CD4-positive, alpha-beta T cell treated with Interleukin-15 for 4 hours (primary cell): ENCODE measurements at places on chromosomes 6 and 20.

DNA sequence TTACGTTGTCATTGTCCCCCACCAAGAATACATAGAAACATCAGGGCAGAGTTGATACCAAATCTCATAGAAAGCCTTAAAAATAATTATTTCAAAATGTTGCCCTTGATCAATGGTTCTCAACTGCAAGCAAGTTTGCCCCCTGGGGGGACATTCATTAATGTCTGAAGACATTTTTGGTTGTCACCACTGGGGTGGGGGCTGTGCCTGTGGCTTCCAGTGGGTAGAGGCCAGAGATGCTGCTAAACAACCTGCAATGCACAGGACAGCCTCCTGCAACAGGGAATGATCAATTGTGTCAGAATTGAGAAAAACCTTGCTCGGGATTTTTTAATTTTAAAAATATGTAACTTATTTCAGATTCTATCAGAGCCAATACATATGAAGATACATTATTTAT, 130.6 kb upstream of the DOK5 start:
- DNase-seq, result no peak

- no peak for DNase-seq
These were observed 899.4 kb upstream of the FLRT3 start for GRCh38 chr20:15236812-15237211.

- DNase-seq, result no peak
These were observed 85.2 kb downstream of the FKBP5 start for GRCh38 chr6:35603326-35604202.

DNA sequence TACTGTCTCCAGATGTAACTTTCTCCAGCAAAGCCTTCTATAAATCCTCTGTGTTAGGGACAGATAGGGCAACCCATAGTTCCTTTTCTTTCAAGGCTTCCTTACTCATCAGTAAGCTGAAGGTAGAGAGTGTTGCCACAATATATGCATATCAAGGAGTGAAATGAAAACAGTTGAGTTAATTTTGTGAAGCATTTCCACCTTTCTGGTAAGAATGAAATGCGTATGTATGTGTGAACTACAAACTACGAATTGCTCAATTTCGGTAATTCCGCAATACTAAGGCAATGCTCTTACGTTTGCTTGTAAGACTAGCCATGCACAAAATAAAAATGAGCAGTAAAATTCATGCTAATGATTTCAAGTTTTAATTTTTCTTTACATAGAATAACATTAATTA, 61.2 kb upstream of the HBS1L start:
- DNase-seq, result no peak

DNA sequence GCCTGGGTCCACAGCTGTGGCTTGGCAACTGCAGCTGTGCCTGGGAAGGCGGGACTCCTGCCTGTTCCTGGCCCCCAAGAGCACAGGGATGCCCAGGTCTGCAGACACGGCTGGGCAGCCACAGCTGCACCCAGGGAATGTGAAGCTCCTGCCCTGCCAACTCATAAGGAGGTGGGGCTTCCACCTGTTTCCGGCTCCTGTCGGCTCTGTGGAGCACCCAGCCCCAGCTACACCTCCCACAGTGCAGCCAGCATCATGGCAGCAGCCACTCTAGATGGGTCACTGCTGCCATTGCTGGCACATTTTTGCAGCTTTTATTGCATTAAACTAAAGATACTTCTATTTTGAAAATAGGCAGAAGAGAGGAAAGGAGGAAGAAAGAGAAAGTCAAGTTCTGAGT, 207.9 kb downstream of the SAMD5 start:
- DNase-seq, result no peak
